Ascending aorta (tissue), 2 donors: ENCODE measurements at places on chromosomes 13 and 19.

DNA sequence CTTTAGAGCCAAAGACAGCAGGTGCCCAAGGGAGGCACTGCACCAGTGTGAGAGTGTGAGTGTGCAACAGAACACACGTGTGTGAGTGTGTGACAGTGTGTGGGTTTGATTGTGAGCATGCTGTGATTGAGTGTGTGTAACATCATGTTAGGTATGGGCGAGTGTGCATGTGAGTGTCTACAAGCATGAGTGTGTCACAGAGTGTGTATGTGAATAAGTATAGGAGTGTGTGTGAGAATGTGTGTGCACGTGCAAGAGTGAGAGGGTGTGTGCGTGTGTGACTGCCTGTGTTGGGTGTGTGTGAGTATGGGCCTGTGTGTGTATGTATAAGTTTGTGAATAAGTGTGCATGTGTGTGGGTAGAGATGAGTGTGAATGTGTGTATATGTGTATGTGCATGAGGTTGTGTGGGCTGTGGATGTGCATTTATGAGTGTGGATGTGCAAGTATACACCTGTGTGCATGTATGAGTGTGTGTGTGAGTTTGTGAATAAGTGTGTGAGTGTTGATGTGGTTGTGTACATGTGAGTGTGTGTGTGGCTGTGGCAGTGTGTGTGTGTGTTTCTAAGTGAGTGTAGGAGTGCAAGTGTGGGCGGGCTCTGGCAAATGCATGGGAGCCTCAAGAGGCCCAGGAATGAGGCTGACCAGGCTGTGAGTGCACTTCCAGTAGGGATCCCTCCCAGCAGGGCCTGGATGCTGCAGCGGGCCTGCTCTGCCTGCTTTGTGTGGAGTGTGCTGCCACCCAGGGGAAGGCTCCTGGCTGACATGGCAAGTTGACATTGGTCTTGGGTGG, 198.4 kb downstream of the COL4A1 start:
- peak; percentile 88 for DNase-seq

DNA sequence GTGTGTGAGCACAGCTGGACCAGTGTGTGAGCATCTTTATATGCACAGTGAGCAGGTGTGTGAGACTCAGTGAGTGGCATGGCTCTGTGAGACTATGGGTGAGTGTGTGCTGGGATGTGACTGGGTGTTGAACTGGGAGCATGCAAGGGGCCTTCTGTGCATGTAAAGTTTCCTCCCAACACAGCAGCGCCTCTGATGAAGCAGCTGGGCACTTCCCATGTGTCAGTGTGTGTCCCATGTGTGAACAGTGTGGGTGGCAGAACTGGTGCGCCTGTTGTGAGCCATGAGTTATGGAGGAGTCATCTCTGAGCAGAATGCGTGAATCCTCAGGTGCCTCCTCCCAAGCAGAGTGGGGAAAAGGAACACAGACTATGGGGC, 24.1 kb downstream of the LGALS16 start:
- DNase-seq = no peak

GRCh38 chr19:48182434-48182833, 12.0 kb downstream of the ZSWIM9 start:
- no peak for DNase-seq

DNA sequence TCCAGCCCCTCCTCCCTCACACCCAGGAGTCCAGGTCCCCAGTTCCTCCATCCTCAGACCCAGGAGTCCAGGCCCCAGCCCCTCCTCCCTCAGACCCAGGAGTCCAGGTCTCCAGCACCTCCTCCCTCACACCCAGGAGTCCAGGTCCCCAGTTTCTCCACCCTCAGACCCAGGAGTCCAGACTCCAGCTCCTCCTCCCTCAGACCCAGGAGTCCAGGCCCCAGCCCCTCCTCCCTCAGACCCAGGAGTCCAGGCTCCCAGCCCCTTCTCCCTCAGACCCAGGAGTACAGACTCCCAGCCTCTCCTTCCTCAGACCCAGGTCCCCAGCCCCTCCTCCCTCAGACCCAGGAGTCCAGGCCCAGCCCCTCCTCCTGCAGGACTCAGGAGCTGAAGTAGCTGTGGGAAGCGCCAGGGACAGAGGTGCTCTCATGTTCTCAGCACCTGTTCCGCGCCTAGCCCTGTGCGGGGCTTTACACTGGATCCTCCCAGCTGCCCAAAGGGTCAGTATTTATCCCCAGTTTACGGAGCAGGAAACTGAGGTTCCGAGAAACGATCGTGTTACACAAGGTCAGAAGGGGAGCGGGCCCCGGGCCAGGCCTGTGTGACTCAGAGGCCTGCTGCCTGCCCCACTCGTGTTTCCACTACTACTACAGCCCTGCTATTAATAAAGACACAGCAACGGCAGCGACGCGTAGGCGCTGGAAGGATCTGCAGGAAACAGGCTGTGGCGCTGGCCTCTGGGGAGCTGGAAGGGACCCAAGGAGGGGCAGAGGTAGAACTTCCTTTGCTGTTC, 1.7 kb upstream of the SBK3 start:
- DNase-seq = peak; percentile 94

DNA sequence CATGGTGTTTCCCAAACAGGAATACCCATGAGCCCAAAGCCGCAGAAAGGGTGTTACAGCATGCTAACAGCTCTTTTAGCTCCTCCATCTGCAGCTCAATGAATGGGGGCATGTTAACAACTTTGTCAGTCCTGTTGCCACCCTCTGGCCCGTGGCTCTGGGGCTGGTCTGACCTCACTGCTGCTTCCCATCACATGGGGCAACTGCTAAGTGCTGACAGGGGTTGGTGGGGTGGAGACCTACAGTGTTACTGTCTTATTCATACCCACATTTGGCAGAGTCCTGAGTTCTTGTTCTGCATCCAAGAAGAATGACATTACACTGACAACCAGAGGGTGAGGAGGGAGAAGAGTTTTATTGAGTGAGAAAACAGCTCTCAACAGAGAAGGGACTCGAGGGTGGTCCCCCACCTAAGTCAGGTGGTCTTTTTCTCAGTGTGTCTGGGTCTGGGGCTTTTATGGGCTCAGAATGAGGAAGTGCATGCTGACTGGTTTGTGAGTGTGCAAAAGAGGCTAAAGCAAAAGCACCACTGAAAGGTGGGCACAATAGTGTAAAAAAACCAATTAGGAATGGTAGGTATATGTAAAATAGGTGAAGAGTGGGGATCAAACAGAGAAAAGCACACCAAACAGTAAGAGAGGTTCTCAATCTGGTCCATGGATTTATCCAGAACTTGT, 1952.0 kb upstream of the PCDH20 start:
- DNase-seq = no peak

DNA sequence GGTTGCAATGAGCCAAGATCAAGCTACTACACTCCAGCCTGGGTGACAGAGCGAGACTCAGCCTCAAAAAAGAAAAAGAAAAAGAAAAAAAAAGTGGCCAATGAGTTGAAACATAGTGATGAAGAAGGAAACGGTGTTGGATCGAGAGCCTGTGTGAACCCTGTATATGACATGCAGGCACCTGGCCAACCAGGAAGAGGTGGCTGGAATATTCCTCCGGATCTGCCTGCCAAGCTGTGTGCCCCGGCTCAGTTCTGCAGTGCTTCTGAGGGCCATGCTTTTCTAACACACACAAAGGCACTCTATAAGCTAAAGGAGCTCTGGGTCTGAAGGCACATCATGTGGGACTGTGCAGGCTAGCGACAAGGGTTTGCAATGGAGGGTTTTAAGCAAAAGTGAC, 3.7 kb upstream of the ZNF444 start:
- no peak for DNase-seq
